Cortex of kidney (tissue), 1 donor: ENCODE measurements at places on chromosomes 4 and X.

DNA sequence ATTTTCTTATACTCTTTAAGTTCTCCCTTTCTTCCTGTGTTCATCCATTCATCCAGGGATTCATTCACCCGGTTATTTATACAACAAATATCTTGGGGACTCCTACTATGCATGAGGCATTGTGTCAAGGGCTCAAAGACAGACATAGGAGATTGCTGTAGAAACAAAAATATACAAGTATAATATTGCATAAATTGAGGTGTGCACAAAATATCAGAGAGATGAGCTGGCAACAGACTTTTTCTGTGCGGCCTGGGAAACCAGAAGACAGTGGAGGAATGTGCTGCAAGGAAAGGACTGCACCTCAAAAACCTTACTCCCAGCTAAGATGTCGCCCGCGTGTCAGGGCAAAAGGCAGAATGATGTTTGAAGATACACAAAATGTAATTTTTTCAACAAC lies 9.6 kb downstream of the OTOP1 start:
- DNase-seq = no peak

- no peak for DNase-seq
These were observed 24.9 kb upstream of the CXXC4 start for GRCh38 chr4:104519588-104519987.

- no peak for DNase-seq
These were observed 267.4 kb downstream of the IL1RAPL2 start for GRCh38 chrX:104833401-104833800.

DNA sequence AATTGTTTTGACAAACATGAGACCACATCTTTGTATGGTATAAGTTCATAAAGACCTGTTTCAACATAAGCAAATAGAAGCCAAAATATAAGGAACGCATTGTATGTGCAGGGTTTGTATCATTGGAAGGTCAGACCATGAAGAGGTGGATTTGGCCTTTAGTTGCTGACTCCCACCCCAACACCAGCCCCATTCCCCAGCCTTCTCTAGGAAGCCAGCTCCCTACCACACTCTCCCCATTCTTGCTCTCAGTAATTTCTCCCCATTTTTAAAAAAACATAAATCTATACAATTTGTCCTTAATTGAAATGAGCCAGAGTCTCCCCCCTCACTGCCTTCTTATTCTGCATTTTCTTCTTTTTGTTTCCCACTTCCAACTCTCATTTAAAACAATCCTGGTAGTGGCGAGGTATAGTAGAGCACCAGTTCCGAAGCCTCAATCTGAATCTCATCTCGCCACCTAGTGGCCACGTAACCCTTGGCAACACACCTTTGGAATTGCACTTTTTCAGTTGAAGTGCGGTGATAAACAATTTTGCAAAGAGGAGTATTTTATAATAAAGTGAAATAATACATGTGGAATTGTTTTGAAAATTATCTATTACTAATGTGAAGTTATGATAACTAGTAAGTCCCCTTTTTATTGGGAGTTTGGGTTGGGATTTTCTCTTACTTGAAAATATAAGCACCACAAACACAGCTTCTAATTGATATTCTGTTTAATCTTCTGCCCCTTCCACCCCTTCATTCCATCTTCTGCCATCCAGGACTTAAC lies 126.6 kb downstream of the ASB9 start:
- no peak for DNase-seq

DNA sequence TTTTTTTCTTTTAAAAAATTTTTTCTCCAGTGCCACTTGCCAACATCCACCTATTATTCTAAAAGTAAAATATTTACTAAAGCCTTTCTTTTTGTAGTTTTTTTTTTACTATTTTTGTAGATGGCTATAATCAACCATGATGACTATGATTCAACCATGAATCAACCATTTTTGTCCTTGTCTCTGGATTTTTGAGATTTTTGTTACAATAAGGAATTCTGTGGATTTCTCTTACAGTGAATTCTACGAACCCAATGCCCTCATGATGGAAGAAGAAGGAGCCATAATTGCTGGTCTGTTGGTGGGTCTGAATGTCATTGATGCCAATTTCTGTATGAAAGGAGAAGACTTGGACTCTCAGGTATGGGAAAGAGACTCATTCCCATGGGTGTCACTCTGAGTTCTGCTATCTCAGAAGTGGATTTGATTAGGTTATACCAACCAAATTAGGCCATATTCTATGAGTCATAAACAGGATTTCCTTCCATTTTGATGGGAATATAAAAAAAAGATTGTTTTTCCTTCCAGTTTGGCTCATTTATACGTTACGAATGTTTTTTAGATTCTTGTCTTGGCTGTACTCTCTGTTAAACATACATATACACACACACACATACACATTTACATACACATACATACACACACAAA lies 46.7 kb downstream of the RUFY3 start:
- no peak for DNase-seq

- DNase-seq = no peak
These were observed 498.1 kb downstream of the NLGN4X start for GRCh38 chrX:5730556-5730955.

DNA sequence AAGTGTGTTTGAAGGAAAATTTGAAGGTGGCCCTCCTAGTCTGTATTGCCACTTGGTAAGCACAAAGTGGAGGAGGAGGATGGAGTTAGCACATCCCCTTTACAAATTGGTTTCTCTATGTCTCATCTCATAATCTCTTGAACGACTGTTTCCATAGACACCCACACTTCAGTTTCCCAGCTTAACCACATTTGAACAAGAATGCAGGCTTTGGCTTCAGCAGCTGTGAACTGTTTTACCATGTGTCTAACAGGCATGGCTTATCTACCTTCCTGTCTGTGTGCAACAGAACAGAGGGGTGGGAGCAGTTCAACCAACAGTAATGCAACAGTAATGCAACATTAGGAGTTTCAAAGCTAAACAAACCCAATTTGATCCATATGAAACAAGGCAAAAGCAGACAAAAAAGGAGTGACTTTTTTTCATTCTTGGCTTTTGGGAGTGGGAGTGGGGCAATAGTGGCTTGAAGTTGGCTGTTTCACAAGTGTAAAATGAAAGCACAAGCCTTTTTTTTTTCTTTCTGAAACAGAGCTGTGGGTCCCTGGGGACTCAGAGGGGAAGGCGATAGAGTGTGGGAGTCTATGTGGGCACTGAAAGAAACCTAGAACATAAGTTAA lies 108.0 kb downstream of the ITM2A start:
- DNase-seq = no peak

GRCh38 chr4:140266958-140267568 lies 106.4 kb upstream of the SCOC start:
- no peak for DNase-seq

- DNase-seq = no peak
These were observed 23.4 kb downstream of the ABHD18 start for GRCh38 chr4:127988638-127989037.
